ENCODE measurements at places on chromosomes 16 and 17.
A peak's percentile ranks its signal among the peaks of the same experiment; 100 is the strongest.

GRCh38 chr16:88393034-88393433, 10.3 kb downstream of the ZNF469 start:
- H3K27ac ChIP-seq = no peak overlapping the region
- H3K36me3 ChIP-seq = no peaks in the 10 kb centered on the region
- peak; percentile 34 for DNase-seq
- H3K27me3 ChIP-seq = peaks cover 10% of the 10 kb centered on the region
- no peak overlapping the region for H3K4me3 ChIP-seq

GRCh38 chr16:30372038-30372712, 1.9 kb upstream of the TBC1D10B start:
- no peak overlapping the region for H3K27ac ChIP-seq
- no peaks in the 10 kb centered on the region for H3K36me3 ChIP-seq
- no peak for DNase-seq
- H3K4me1 ChIP-seq = peaks cover 24% of the 10 kb centered on the region

DNA sequence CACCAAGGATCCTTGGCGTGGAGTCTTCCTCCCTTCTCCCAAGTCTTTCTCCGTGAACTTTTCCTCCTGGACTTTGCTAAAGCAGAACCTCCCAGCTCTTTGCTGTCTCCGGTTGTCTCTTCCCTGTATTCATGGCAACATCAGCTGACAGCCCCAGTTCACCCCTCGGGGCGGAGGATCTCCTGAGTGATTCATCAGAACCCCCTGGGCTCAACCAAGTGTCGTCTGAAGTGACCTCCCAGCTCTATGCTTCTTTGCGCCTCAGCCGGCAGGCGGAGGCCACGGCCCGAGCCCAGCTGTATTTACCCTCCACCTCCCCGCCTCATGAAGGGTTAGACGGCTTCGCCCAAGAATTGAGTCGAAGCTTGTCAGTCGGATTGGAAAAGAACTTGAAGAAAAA, 943 bp downstream of the CNTROB start:
- peaks cover 2% of the 10 kb centered on the region for H3K36me3 ChIP-seq
- DNase-seq = peak; percentile 52
- peaks cover 23% of the 10 kb centered on the region for H3K4me1 ChIP-seq
- H3K4me3 ChIP-seq = peak overlapping the region; percentile 74
- peak overlapping the region; percentile 66 for H3K27ac ChIP-seq

DNA sequence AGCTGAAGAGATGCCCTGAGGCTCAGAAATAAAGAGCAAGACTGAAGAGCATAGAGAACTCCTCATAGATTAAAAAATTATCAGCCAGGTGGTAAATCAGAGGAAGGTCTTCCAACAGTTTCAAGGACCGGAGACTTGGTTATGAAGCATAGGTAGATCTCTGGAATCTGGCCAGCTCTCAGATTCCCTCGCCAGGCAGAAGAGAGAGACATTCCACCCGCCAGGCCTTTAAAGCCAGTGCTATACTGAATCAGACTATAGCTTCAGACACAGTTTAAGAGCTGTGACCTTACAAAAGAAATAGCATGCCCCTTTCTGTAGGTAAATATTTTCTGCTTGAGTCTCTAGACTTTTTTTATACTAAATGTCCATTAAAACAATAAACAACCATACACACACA, 70.3 kb downstream of the NFATC3 start:
- H3K36me3 ChIP-seq = peaks cover 3% of the 10 kb centered on the region
- DNase-seq = no peak
- no peaks in the 10 kb centered on the region for H3K4me1 ChIP-seq
- no peak overlapping the region for H3K4me3 ChIP-seq

DNA sequence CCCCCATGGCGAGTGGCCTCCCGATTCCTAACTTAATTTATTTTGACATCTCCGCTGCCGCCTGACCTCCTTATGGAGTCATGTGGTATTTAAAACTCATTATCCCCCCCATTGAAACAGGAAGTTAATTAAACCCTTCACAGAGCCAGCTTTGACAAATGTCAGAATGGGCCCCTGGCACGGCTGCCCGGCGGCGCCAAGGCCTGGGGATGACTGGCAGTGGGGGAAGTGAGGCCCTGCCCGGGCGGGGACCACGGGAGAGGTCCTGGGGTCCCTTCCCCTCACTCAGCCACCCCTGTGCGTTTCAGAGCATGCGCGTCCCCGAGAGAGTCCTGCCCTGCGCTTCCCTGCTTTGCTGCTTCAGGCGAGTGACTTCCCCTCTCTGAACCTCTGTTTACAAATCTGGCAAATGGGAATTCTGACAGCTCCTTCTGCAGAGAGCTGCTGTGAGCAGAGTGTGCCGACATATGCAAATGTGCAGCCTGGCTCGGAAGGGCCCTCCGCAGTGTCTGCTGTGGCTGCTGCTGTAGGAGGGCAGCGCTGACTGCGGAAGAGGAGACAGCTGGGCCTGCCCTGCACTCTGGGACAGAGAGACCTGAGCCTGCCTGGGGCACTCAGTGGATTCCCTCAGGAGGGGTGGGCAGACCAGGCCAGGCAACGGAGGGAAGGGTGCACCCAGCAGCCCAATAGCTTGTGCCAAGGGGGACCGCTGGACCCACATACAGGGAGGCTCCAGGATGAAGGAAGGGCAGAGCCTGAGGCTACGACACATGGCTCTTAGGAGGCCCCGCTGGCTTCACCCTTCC, 4.4 kb upstream of the ZFPM1 start:
- no peak for DNase-seq
- no peak overlapping the region for H3K27ac ChIP-seq
- no peaks in the 10 kb centered on the region for H3K27me3 ChIP-seq
- H3K36me3 ChIP-seq = no peaks in the 10 kb centered on the region
- peaks cover 13% of the 10 kb centered on the region for H3K4me1 ChIP-seq
- no peak overlapping the region for H3K4me3 ChIP-seq

GRCh38 chr17:12545877-12546513, 119.7 kb upstream of the MYOCD start:
- DNase-seq = peak; percentile 4
- H3K4me1 ChIP-seq = no peaks in the 10 kb centered on the region
- no peak overlapping the region for H3K4me3 ChIP-seq
- H3K27me3 ChIP-seq = no peaks in the 10 kb centered on the region
- no peak overlapping the region for H3K27ac ChIP-seq

GRCh38 chr16:30998852-30999761, 11.3 kb downstream of the STX1B start:
- no peaks in the 10 kb centered on the region for H3K4me1 ChIP-seq
- H3K27me3 ChIP-seq = no peaks in the 10 kb centered on the region
- H3K4me3 ChIP-seq = no peak overlapping the region
- H3K27ac ChIP-seq = no peak overlapping the region

DNA sequence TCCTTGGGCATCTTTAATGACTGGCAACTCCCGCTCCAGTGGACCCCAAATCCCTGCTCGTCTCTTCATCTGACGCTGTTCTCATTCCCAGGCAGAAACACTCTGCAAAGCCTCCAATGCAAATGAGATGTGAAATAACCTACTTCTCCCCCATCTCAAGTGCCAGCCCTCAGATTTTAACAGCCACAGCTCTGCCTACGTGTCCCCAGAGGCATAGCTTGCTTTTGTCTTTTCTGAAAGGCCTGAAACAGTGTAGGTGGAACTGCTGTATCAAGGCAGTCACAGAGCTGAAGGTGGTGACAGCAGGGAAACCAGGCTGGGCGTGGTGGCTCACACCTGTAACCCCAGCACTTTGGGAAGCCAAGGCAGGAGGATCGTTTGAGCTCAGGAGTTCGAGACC, 14.7 kb downstream of the RPH3AL start:
- DNase-seq = no peak
- H3K4me3 ChIP-seq = no peak overlapping the region
- peaks cover 10% of the 10 kb centered on the region for H3K4me1 ChIP-seq
- H3K27me3 ChIP-seq = no peaks in the 10 kb centered on the region

DNA sequence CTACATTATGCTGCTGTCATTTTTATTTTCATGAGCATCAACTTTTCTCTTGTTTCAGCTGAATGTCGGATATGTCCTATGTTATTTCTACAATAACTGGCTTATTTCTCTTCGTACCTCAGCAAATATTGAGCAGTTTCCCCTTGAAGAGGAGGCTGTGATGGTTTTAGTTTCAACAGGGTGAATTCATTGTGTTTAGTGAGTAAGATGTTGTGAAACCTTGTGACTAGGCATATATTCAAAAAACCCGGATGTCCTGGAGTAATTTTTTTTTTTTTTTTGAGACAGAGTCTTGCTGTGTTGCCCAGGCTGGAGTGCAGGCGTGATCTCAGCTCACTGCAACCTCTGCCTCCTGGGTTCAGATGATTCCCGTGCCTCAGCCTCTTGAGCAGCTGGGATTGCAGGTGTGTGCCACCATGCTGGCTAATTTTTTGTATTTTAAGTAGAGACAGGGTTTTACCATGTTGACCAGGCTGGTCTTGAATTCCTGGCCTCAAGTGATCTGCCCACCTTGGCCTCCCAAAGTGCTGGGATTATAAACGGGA, 11.1 kb downstream of the CPD start:
- no peak overlapping the region for H3K27ac ChIP-seq
- DNase-seq = no peak
- H3K27me3 ChIP-seq = no peaks in the 10 kb centered on the region
- no peak overlapping the region for H3K4me3 ChIP-seq
- H3K4me1 ChIP-seq = no peaks in the 10 kb centered on the region

DNA sequence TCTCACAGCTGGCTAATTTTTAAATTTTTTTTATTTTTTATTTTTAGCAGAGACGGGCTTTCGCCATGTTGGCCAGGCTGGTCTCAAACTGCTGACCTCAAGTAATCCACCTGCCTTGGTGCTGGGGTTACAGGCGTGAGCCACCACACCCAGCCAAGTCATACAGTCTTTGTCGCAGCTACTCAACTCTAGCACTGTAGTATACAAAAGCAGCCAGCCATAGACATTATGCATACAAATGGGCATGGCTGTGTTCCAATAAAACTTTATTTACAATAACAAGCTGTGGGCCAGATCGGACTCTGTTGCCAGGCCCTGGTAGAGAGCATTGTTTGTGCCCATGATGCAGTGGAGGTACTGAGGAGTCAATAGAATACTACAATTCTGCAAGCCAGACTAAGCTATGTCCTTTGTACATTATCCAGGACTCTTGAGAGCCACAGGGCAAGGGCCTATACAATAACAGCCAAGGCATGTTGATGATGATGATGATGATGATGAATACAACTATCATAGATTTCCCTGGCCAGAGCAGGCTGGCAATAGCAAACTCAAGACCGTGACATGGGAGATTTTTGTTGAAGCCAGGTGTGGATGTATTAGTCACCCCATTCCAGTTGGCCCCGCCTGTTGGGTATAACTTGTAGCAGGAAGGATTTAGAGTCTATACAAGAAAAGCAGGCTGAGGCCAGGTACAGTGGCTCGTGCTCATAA, 101.8 kb downstream of the MYH11 start:
- H3K4me1 ChIP-seq = no peaks in the 10 kb centered on the region
- no peak overlapping the region for H3K27ac ChIP-seq
- no peak for DNase-seq
- no peaks in the 10 kb centered on the region for H3K36me3 ChIP-seq

GRCh38 chr17:57004944-57005579, 27.1 kb downstream of the SCPEP1 start:
- no peak overlapping the region for H3K4me3 ChIP-seq
- H3K4me1 ChIP-seq = peaks cover under 1% of the 10 kb centered on the region
- H3K27ac ChIP-seq = no peak overlapping the region
- H3K36me3 ChIP-seq = no peaks in the 10 kb centered on the region

DNA sequence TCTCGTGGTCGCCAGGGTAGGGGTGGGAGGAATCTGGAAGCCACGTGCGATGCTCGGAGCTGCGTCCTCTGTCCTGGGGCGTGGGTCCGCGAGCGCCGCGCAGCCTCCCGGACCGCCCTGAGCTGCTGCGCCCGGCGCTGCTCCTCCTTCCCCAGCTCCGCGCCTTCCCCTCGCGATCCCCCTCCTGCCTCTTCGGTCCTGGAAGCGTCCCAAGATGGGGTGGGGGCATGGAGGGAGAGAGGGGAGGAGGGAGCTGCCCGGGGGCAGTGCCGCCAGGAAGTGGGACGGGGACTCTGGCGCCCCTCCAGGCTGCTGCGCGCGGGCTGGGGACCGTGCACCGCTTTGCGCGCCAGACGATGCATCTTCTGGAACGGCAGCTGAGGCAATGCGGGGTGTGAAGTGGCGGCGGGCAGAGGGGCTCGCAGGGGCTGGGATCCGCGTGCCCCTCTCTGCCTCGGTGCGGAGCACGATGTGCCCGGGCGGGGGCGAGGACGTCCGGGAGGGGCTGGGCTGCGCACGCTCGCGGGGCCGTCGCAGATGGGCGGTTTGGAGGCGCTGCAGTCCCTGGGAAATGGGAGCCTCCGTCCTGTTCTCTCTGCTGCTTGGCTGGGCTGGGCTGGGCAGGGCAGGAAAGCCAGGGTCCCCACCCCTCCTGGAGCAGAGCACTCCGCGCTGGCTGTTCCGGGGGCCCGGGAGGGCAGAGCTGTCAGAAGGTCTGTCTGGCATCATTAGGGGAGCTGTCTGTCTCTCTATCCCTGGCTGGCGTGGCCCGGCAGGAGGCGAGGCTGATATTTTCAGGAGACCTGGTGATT, 388.0 kb downstream of the SEC14L1 start:
- no peak overlapping the region for H3K4me3 ChIP-seq
- DNase-seq = no peak
- no peaks in the 10 kb centered on the region for H3K4me1 ChIP-seq
- no peaks in the 10 kb centered on the region for H3K36me3 ChIP-seq
- H3K27me3 ChIP-seq = peaks cover 16% of the 10 kb centered on the region
- H3K27ac ChIP-seq = no peak overlapping the region

DNA sequence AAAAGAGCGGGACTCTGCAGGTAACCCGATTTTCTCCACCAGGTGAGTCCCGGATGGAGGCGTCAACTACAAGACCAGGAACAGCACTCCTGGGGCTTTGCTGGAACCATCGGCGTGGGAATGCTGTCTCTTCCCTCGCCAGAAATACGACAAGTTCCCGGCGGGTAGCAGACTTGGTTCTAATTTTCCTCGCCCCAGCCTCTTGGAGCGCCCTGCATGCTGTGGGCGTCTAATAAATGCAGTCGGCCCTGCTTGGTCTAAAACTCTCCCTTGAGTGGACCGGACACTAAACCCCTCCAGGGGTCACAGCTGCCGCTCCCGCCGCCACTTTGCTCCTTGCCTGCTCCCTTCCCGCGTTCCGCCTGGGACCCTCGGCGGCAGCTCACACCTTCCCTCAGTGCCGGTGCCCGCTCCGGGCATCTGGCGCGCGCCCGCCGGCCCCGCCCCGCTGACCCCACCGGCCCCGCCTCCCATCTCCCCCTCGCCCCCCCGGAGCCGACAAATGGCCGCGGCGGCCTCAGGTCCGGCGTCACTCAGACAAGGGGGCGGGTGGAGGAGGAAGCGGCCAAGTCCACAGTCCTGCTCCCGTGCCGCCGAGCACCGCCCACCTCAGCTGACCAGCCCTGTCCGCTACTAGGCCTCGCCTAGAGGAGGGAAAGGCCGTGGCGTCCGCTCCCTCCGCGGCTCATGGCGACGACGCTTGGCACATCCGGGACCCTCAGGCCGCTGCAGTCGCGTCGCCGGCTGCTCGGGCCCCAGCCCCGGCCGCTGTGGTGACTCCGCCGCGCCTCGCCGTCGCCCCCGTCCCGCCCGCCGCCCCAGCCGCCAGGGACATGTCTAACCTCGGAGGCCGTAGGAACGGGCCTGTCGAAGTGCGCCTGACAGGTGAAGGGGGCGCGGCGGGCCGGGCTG, 65.8 kb downstream of the KPNA2 start:
- H3K4me3 ChIP-seq = peak overlapping the region; percentile 88
- peak overlapping the region; percentile 27 for H3K27ac ChIP-seq
- H3K36me3 ChIP-seq = no peaks in the 10 kb centered on the region

GRCh38 chr17:4597975-4598374, 13.6 kb downstream of the SMTNL2 start:
- no peaks in the 10 kb centered on the region for H3K4me1 ChIP-seq
- no peak for DNase-seq
- H3K36me3 ChIP-seq = no peaks in the 10 kb centered on the region
- H3K27ac ChIP-seq = no peak overlapping the region

Measured in endothelial cell of umbilical vein (primary cell).